ENCODE measurements at places on chromosomes 11 and 22.
A peak's percentile ranks its signal among the peaks of the same experiment; 100 is the strongest.

GRCh38 chr11:68148071-68148805, 27.1 kb upstream of the CHKA start:
- no peak for DNase-seq

DNA sequence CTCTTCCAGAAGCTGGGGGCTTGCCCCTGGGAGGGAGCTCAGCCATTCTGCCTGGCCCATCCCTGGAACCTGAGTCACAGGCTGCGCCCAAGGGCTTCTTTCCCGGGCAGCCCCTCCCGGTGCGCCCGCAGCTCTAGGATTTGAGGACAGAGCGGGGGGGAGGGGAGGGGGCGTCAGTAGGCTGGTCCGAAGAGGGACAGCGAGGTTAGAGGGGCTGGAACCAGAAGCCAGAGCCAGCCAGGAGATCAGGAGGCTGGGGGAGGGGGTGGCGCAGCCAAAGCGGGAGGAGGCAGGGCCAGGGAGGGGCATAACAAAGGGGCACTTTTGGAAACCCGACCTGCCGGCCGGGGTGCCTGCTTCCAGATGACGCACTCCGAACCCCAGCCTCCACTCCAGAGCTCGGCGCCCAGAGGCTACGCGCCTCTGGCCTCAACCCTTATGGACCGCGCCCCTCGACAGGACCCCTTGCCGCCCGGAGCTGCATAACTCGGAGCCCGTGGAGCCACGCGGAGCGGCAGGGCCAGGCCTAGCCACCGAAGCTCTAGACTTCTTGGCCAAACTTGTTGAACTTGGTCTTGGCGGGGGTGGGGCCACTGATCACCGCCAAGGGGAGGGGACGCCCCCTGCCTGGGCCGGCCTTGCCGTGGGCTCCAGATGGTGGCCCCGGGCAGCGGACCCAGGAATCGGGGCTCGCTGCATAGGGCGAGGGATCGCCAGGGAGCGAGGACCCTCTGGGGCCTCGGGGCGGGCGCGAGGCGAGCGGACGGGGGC, 744 bp downstream of the PACSIN3 start:
- peak; percentile 83 for DNase-seq

DNA sequence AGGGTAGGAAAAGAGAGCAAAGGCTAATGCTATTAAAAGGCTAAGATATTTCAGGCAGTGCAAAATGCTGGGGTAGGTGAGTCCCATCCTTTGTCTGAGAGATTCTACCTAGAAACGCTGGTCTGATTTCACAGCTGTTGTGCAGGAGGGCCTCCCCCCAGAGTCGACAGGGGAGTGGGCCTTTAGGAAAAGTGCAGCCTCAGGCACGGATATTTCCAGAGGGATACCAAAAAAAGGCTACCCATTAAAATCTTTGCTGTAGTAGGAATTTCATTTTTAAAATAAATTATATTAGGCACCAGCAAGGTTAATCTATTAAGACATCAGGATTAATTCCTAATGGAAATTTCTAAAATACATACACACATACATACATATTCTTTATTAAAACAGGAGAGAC, 280.5 kb downstream of the OPCML start:
- no peak for DNase-seq

GRCh38 chr11:3609416-3610265, 32.2 kb downstream of the ART5 start:
- DNase-seq = peak; percentile 70

DNA sequence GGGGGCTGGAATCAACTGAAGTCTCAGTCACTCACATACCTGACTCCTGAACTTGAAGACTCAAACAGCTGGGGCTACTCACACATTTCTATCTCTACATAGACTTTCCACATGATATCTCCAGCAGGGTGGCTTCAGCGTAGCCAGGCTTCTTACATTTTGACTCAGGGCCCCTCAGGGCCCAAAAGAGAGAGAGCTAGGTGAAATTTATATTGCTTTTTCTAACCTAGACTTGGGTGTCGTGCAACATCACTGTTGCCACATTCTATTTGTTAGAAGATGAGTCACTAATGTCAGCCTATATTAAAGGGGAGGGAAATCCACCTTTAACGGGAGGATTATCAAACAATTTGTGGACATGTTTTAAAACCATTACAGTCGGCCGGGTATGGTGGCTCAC, 71.9 kb upstream of the RRM1 start:
- no peak for DNase-seq

GRCh38 chr11:130397780-130398179, 30.6 kb downstream of the ADAMTS8 start:
- no peak for DNase-seq

DNA sequence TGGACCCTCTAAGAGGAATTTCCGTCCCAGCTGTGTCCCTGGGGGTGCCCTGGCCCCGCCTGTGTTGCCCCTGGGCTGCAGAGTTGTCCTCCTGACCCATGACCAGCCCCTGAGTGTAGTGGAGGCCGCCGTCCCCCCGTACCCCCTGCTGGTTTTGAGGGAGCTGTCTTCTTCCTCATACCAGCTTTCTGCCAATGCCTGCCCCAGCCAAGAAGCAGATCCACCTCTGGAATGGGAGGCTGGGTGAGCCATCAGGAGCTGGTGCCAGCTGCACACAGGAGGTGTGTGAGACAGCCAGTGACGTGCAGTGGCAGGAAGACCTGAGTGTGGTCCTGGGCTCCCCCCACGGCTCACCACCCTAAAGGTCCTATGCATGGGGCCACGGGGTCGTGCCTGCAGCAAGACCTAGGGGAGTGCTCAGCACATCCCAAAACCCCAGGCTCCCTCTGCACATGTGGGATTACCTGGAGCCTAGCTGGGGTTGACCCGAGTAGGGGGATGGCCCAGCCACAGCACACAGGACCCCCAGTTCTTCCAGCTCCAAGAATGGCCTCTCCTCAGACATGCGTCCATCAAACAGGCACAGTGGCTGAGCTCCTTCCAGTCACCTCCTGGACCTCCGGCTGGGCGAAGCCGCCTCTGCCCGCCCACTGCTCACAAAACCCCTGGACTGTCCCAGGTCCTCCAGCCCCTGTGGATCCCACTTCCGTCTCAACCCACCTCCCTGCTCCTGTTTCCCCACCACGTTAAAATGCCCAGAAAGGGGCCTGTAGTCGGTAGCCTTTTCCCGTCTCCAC, 647.6 kb downstream of the BRD1 start:
- no peak for DNase-seq

GRCh38 chr11:2799881-2800654, 85.5 kb downstream of the CDKN1C start:
- DNase-seq = no peak

DNA sequence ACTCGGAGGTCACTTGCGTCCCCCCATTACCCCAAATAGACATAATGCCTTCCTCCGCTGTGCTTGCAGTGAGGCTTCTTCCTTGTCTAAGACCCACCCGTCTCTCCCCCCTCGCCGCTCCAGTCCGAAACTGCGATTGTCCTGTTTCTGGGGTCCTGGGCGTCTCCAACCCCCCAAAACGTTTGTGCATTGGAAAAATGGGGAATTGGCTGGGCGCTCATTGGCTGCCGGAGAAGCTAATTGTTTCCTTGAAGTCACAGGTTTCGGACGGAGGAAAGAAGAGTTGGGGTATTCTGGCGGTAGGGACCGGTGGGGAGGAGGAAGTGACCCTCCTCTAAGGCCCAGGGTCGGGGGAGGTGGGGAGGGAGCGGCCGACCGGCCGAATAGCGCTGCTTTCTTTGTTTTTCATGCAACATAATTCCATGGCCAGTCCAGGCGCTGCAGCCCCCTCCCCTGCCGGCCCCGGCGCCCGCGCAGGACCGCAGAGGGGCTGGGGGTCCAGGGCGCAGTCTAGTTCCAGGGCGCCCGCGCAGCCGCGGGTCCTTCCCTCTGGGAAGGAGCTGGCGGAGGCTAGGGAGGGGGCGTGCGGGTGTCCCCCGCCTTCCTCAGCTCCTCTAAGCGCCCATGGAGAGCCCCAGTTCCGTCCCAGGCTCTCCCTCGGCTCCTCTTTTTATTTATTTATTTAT, 12.7 kb upstream of the CPT1A start:
- DNase-seq = no peak

DNA sequence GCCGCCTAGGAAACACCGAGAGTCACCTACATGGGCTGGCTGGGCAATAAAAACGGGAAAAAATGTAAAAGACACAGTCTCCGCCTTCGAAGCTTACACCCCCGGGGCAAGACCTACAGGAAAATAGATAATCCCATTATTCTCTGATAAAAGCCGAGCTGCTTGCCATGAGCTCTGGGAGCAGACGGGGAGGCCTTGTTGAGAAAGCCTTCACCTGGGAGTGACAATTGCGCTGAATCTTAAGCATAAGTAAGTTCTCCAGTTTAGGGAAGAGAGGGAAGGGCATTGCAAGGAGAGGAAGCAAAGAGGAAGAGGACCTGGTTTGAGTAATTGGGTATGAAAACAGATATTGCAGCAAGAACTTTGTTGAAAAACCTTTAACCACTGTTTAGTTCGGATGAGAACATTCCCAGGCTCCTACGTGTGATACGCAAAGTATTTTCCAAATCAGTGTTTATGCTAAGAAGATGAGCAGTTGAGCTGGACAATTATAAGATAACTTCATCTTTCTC, 813 bp upstream of the BTBD10 start:
- DNase-seq = no peak

GRCh38 chr22:28232204-28232603, 313.1 kb upstream of the PITPNB start:
- no peak for DNase-seq

GRCh38 chr11:127308291-127308690, 307.7 kb upstream of the KIRREL3 start:
- no peak for DNase-seq

GRCh38 chr11:45860764-45861510, 13.7 kb downstream of the CRY2 start:
- DNase-seq = no peak

- peak; percentile 37 for DNase-seq
These were observed 9.7 kb downstream of the ABTB2 start for GRCh38 chr11:34348096-34348495.

DNA sequence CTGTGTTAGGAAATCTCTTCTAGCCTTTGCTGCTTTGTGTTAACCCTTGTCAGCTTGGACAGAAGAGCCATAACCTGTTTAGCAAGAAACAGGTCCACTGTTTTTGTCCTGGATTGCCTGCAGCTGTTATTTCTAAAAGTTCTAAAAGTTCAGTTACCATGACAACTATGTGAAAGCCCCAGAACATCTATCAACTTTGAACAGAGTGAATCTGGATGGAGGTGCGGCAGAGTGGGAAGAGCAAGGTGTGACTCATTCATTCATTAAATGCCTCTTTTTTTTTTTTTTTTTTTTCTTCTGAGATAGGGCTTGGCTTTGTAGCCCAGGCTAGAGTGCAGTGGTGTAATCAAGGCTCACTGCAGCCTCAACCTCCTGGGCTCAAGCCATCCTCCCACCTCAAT, 50.5 kb downstream of the RBX1 start:
- DNase-seq = no peak

GRCh38 chr11:119481021-119481666, 58.2 kb upstream of the THY1 start:
- peak; percentile 96 for DNase-seq

DNA sequence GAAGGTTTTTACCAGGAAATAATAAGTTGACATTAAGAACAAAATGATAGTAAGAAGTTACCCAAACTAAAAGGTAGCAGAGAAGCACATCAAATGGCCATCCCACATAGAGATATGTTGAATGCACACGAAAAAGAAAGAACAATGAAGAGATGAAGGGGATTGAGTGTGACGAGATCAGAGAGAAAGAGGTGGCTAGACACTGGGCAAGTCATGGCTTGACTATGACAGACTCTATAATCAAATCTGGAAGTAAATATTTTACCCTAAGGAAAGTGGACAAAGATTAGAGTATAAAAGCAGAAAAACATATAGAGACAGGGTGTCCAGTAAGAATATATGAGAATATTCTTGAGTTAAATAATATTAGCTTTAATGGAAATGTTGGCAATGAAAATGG, 31.4 kb downstream of the CASP12 start:
- no peak for DNase-seq

GRCh38 chr11:34536056-34536455, 22.5 kb upstream of the ELF5 start:
- DNase-seq = no peak

GRCh38 chr11:113179181-113179704, 135.1 kb upstream of the TTC12 start:
- DNase-seq = no peak

GRCh38 chr11:299951-300735, 817 bp upstream of the IFITM5 start:
- DNase-seq = no peak

DNA sequence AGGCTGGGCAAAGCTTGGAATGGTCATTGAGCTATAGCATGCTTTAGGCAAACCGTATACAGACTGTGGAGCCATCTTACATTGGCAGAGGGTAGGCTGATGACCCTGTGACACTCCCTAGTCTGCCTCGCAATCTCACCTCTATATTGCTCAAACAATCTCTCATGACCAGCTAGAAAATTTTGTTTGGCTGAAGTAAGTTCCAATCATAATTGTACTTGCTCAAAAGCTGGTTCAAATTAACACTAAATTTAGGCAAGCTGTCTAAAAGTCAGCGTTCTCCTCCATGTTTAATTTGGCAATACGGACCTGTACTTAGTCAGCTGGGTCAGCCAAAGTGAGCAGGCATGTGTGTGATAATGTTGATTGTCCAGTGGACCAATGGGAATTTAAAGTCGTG, 133.0 kb downstream of the SWAP70 start:
- DNase-seq = peak; percentile 61

DNA sequence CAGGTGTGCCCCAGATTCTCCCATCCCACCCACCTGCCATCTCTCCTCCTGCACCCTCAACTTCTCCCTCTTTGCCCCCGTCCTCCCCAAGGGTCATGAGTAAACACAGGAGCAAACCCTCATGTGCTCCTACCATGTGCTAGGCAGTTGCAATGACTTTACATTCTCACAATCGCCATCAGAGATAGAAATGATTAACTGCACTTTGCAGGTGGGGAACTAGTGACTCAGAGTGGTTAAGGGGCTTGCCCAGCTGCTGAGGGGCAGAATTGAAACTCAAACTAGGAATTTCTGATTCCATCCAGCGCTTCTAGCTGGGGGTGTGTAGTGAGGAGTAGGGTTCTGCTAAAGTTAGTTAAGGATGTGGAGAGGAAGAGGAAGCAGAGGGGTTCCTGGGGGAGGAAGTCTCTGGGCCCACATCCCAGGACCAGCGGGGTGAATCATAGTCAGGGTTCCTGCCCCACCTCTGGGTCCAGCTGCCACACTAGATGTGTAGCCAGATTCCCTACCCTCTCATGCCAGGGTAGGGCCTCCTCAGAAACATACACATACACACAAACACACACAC, 16.0 kb upstream of the PRG2 start:
- peak; percentile 29 for DNase-seq

- no peak for DNase-seq
These were observed 14.2 kb downstream of the SCUBE2 start for GRCh38 chr11:9077164-9077563.

GRCh38 chr22:47160141-47160541, 397.7 kb downstream of the TBC1D22A start:
- DNase-seq = no peak

All from foreskin fibroblast (primary cell).